ENCODE measurements at places on chromosomes 11 and 22. TPM values are rescaled to one million over a fixed set of nuclear protein-coding genes. Genes with fewer than 3 reads are reported as not detected.

The TMA7B gene
- total RNA-seq: not detected

The OR8H1 gene
- total RNA-seq: not detected

The NXPE4 gene
- not detected for total RNA-seq

The KRTAP5-1 gene
- not detected for total RNA-seq

The C22orf15 gene
- 0.41 TPM for total RNA-seq

The SVIP gene
- 21.7 TPM for total RNA-seq

The APOA4 gene
- total RNA-seq: not detected

The HBD gene
- total RNA-seq: not detected
